ENCODE measurements at places on chromosomes 6 and 20. TPM values are rescaled to one million over a fixed set of nuclear protein-coding genes. Genes with fewer than 3 reads are reported as not detected.
A peak's percentile ranks its signal among the peaks of the same experiment; 100 is the strongest.

The PRKN gene
- total RNA-seq, result 27.5 TPM

The DDX43 gene
- 0.78 TPM for total RNA-seq

The COL21A1 gene
- 171 TPM for total RNA-seq

The HBS1L gene
- total RNA-seq, result 100.0 TPM

The PPT2 gene
- total RNA-seq, result 18.0 TPM

- DNase-seq, result no peak
Observed at GRCh38 chr6:35596448-35597442, 84.0 kb upstream of the TULP1 start.

DNA sequence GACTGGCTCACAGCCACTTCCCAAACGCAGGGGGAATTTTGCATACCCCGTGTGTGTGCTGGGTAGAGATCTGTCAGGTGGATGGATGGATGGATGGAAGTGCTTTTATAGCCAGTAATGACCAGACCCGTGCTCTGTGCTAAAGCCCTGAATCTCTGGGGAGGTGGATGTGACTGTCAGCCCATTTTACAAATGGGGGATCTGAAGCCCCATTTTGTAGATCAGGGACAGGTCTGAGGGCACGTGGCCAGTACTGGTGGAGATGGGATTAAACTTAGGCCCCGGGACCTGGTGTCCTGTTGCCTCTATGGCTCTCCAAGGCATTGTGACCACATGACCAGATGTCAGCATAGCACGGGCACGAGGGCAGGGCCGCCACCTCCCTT is 38.2 kb upstream of the ZBP1 start:
- DNase-seq, result no peak

- no peak for DNase-seq
Observed at GRCh38 chr6:470901-471448, 79.4 kb downstream of the IRF4 start.

DNA sequence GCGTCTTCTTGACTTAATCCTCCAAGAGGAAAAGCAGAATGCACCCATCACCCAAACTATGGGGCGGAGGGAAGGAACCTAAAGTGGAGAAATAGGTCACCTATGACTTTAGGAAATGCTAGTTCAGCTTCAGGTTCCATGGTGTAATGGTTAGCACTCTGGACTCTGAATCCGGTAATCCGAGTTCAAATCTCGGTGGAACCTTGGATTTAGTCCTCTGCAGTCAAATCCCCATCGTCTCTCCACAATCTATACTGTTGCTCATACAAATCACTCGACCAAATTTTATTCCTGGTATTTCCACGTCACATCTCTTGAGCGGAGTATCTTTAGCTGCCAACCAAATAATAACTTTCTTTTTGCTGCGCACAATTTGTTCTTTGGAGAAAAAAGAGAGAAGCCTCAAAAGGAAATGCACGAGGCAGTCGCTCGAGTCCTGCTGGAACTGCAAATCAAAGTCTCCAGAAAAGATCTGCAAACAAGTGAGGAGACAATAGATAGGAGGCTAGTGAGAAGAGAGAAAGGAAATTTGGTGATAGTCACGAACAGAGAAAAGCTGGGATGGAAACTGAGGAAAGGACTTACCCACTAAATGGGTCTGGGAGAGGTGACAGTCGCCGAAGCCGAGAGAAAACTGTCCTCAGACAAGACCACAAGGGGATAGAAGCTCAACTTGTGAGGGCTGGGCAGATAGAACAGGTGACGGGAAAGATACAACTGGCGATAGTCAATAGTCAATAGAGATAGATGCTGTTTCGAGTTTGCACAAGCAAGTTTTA is 16.6 kb downstream of the POM121L2 start:
- no peak for DNase-seq

DNA sequence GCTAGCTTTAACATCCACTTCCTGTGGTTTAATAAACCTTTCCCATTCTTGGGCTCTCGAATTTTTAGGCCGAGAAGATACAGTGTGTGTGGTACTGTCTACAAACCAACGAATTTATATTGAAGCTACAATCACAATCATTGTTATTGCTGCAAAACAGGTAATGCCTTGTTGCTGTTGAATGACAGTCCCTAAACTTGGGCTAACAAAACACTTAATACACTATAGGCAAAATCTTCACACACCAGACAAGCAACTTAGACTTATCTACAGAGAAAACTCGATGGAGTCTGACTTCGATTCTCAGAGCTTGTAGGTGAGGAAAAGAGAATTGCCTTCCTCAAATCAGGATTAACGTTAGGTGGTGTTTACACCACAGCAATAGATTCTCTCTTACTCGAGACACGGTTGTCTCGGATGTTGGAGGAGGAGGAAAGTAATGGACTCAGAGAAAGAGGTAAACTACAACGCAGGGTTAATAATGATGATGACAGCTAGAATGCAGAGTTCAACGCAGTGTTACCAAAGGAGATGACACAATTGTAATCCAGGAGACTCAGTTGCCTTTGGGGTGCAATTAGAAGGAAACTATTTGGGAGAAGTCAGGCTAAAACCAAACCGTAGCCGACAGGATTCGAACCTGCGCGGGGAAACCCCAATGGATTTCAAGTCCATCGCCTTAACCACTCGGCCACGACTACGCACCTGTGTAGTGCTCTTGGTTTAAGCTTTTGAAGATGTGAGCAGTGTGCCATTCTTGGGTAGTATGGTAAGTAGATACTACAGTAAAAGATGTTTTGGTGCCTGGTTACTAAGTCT is 32.5 kb upstream of the ZNF184 start:
- no peak for DNase-seq

DNA sequence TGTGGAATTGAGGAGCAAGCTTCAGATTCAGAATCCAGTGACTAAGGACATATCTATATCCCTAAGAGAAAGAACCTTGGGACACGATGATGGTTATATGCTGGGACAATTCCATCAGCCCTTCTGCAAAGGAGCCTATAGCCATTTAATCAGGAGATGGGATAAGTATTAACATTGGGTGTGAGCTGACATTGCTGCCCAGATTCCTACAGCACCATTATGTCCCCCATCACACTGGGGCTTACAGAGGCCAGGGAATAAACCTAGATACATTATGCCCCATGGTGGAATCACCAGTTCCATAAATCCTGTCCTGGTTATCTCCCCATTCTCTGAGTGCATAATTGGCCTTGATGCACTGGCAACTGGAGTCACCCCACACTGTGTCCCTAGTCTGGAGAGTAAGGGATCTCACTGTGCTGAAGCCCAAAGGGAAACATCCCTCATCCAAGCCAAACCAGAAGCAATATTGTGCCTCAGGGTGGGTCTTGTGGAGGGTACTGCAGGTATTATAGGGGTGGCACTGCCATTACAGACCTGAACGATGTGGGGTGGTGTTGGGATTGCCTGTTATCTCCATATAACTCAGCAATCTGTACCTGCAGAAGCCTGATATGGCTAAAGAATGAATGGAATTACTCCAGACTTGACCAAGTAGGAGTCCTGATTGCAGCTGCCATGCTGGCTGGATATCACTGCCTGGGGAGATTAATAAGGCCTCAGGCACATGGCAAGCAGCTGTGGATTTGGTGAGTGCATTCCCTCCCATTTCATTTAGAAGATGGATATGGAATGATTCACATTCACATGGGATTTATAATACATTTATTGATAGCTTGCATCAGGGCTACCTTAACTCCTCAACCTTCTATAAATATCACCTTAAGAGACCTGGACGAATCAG is 5.0 kb downstream of the HLA-A start:
- DNase-seq, result no peak

DNA sequence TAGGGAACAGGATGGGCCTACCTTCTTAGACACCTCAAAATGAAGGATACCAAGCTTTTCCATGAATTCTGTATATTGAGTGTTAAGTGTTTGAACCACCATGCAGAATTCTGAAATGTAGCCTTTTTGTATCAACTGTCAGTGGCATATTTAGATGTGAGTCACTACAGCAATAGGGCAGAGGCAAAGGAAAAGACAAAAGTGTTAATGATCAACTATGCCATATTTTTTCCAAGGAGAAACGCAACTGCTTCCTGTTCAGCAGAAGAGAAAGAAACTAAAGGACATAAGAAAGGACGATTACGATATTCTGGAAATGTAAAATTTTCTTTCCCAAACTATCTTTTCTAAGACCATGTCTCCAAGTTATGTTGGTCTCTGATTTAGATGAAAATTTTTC is 104.6 kb upstream of the RSPO3 start:
- no peak for DNase-seq

GRCh38 chr20:63639093-63639975 is 12.4 kb upstream of the GMEB2 start:
- DNase-seq, result peak; percentile 51

GRCh38 chr6:108543175-108543940 is 17.4 kb upstream of the FOXO3 start:
- no peak for DNase-seq

- DNase-seq, result no peak
Observed at GRCh38 chr6:104705095-104705707, 154.5 kb downstream of the HACE1 start.

- peak; percentile 27 for DNase-seq
Observed at GRCh38 chr20:46099491-46100287, 9.9 kb upstream of the NCOA5 start.

GRCh38 chr6:103313432-103313831 is 1546.3 kb downstream of the HACE1 start:
- no peak for DNase-seq

GRCh38 chr6:168133168-168133561 is 54.2 kb upstream of the FRMD1 start:
- peak; percentile 34 for DNase-seq
